ENCODE measurements at places on chromosomes 1 and 21. TPM values are rescaled to one million over a fixed set of nuclear protein-coding genes. Genes with fewer than 3 reads are reported as not detected.

ERICH3 gene
- not detected for total RNA-seq

SORT1 gene
- 1.9 TPM for total RNA-seq

RPTN gene
- not detected for total RNA-seq

ITLN2 gene
- not detected for total RNA-seq

INKA2 gene
- 2.4 TPM for total RNA-seq

STYXL2 gene
- not detected for total RNA-seq

LENEP gene
- 0.85 TPM for total RNA-seq

FMN2 gene
- total RNA-seq, result not detected

ATAD3C gene
- total RNA-seq, result 0.17 TPM

FAM72A gene
- 34.3 TPM for total RNA-seq

AMY1C gene
- total RNA-seq, result not detected

HSD3B2 gene
- not detected for total RNA-seq

SYCP1 gene
- not detected for total RNA-seq

CFAP107 gene
- not detected for total RNA-seq

TMEM61 gene
- total RNA-seq, result not detected

RYR2 gene
- not detected for total RNA-seq

CLCA1 gene
- not detected for total RNA-seq

IL20 gene
- total RNA-seq, result not detected

ZC3H12A gene
- 16.8 TPM for total RNA-seq

MAEL gene
- total RNA-seq, result 0.19 TPM

IL19 gene
- not detected for total RNA-seq

KRTAP13-2 gene
- total RNA-seq, result not detected

CEP170 gene
- 39.8 TPM for total RNA-seq

GOLT1A gene
- total RNA-seq, result not detected

FLG2 gene
- total RNA-seq, result not detected

SPRR4 gene
- not detected for total RNA-seq

All from activated CD4-positive, alpha-beta T cell treated with anti-CD3 and anti-CD28 coated beads, Interleukin-2, amount 10 ng/mL, durations not matched to agents 7 days and 5 days (primary cell).